LHCN-M2 (cell line): ENCODE measurements at places on chromosomes 1 and 21.

DNA sequence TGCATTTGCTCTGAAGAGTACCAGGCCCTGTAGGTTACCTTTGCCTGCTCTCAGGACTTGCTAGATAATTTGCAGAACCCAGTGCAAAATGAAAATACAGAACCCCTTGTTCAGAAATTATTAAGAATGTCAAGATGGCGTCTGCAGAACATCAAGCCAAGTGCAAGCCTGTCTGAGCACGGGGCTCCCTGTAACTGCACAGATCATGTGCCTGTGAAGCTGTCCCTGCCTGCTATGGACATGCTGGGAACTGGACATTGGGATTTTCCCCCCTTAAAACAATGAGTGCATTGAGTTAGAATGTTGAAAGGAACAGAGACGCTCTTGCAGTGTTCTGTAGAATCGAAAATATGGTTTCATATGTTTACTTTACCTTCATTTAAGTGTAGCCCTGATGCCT lies 2.9 kb downstream of the CLDN14 start:
- no peak for DNase-seq

- no peak for DNase-seq
Measured at GRCh38 chr1:214466403-214467077, 84.9 kb downstream of the PTPN14 start.

GRCh38 chr1:64856553-64856952 lies 109.8 kb downstream of the JAK1 start:
- no peak for DNase-seq

- DNase-seq, result no peak
Measured at GRCh38 chr1:44785501-44786137, 2.4 kb downstream of the BEST4 start.

GRCh38 chr21:28904961-28905435 lies 87.7 kb downstream of the LTN1 start:
- no peak for DNase-seq

DNA sequence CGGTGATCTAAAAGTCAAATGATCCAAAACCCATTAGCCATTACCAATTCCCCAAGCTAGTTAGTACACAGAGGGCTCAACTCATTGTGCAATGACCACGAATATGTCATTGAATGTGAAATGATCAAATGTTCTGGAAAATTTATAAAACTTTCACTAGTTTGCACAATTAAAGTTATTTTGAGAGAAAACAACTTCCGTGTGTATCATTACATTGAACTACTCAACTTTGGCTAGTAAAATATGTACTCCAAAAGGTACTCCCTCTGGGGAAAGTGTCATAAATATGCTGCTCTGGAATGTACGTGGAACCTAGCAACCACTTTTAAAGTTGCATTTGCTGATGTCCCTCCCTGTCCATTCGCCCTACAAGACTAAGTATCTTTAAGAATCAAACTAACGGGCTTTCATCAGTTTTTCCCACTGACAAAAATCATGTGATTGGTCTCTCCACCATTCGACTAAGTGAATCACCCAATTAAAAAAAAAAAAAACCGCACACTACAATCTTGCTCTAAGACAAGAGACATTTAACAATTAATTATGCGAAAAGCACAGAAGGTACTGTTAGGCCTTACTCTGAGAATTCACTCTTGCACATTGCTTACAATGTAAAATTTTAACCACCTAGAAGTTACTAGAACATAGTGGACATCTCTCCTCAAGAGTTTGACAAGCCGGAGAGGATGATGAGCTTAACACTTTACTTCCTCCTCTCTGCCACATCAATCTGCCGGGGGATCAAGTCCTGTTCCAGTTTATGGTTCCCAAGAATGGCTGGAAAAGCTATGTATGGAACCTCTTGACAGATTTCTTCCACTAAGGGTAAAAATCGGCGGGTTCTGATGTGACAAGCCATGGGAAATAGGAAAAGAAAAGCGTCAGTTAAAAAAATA lies 1.2 kb downstream of the ACBD3 start:
- peak; percentile 25 for DNase-seq

DNA sequence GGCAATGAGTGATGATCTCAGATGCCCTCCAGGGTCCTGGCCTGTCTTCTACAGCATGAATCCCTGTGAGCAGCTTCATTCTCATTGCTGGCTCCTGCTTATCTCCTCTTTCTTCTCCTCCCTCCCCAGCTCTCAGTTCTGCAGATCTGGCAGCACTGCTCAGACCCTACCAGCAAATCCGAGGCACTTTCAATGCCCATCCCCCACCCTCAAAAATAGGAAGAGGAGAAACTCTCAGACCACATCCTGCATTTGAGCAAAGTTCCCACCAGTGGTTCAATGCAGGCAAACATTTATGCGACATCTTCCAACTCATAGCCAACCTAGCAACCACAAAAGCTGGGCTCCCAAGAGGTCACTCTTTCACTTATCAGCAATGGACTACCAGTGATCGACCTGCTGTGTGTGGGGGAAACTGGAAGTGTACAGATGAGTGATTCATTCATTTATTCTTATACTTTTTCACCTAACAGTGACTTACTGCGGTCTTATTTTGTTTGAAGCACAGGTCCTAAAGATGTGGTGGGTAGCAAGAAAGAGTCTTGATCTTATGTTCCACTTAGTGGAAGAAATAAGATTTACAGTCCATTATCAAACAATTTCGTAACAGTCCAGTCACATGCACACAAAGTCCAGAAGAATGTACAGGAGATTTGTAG lies 5.8 kb upstream of the CHI3L2 start:
- no peak for DNase-seq

- DNase-seq, result peak; percentile 9
Measured at GRCh38 chr1:231162297-231162969, 575 bp downstream of the TRIM67 start.

DNA sequence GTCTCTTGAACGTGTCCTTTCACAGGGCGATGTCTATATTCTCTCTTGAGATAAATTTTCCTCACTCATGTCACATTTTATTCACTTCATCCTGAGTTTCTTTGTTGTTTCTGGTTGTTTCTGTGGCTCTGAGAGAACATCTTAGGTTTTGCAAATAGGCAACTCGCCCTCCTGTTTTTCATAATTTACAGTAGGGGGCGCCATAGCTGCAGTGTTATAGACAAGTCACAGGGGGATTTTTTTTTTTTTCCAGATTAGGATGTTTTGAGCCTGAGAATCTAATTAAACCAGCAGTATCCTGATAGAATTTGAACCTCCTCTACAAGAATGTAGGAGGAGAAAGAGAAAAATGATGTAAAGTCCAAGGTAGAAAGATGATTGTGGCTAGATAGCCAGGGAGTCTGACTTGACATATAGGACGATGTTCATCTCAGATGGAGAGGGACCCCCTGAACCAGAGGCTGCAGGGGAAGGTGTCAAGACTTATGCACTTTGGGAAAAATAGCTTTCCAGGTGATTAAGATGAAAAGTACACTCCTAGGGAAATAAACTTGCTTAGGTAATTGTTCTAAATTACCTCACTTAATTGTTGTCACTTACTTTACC lies 76.3 kb downstream of the ZP4 start:
- DNase-seq, result peak; percentile 9

- no peak for DNase-seq
Measured at GRCh38 chr1:187390215-187390818, 561.6 kb downstream of the PLA2G4A start.

DNA sequence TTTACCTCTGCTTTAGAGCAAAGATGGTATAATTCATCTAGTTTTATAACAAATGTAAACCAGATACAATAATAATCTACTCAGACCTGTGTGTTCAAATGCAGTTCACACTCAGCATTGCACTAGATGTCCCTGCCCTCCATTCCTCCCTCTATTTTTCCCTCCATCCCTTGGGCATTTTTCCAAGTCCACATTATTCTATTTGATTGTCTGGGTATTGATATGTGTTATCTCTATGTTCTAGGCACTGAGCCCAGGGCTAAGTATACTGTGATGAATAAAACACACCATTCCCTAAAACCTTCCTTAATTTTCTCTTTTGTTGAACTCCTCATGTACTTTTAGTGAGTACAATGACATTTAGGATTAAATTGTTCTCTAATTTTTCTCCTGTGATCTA lies 66.2 kb upstream of the HMCN1 start:
- no peak for DNase-seq

GRCh38 chr1:167094690-167095089 lies 815 bp downstream of the STYXL2 start:
- peak; percentile 13 for DNase-seq

DNA sequence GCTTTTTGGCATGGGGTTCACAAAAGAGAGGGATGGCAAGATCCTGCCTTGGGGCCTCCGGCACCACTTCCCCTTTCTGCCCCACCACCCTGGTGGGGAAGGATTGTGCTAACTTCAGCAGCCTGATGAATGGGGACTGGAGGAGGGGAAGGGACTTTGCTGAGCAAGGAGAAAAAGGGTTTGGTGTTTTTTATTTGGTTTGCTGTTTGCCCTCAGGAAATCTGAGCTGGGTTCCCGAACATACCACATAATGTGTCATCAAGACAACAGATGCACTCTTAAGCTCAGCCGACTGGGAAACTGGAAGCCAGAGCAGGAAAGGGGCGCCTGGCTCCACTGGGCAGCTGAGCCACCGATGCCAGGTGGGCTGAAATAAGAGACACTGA lies 19.8 kb downstream of the OLFML2B start:
- DNase-seq, result peak; percentile 99

GRCh38 chr1:67552336-67552759 lies 122.1 kb upstream of the SERBP1 start:
- DNase-seq, result no peak

DNA sequence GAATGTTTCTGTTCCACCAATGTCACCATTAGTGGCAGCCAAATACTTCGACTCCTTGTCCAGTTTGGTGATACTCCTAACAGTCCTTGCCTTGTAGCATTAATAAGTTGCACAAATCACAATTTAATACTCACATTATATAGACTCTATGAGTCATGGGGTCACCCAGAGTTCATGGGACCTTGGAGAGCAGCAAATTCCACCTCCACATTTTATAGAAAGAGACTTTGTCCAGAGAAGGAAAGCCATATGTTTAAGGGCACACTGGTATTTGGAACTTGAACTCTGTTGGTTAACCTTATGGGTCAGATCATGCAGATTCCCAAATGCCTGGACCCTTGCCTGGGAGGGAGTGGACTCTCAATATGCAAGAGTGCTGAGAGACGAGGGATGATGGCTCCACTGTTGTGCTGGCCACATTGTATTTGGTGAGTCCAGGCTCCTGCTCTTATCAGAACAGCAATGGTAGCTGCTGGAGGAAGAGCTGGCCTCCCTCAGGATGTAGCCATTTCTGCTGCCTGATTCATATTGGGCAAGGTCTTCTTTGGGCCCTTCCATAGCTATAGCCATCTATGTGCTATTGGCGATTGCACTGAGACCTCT lies 30.6 kb downstream of the DNAJC6 start:
- DNase-seq, result peak; percentile 26

DNA sequence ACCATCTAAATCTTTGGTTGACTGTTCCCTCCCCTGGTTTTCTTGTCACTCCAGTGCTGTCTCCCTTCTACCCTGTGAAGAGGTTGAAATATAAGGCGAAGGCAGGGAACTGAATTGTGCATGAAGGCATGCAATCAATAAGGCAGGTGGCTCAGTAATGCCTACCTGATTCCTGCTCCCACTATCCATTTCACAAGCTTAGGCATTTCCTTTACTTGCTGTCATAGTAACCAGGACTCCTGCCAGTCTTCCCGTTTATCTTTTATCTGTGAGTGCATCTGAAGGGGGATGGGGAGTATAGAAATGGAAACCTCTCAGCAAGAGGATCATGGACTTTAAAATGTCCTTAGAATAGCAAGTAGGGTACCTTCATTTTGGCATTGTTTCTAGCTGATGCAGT lies 40.5 kb downstream of the MRPS6 start:
- DNase-seq, result no peak

DNA sequence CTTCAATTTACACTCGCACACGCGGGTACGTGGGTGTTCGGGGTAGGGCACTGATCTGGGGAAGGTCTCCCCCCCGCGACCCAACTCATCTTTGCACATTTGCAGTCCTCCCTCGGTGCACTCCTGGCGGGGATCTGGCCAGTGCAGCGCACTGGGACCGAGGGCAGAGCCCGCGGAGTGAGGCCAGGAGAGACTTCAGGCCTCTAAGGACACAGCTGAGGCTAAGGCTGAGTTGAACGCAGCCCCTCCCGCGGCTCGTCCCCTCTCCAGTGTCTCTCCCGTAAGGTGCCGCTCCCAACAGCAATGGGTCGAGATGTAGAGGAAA lies 936 bp upstream of the NCAM2 start:
- no peak for DNase-seq

DNA sequence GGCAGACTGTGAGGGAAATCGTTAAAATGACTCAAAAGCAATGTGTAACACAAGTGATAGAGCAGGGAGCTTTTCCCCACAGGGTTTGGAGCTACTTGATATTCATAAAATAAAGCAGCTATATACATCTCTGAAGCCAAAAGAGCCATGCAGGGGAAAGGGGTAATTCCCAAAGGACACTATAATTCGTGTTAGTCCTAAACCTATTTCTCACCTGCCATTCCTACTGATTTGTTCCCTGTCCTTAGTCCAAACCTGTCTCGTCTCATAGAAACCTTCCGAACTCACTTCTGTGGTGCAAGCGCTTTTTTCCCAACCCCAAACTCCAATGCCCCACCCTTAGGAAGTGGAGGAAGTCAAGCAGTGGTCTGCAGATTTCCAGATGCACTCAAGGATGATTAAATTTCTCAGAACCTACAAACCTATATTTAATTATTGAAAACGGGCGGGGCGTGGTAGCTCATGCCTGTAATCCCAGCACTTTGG lies 946 bp upstream of the HNRNPR start:
- peak; percentile 26 for DNase-seq

DNA sequence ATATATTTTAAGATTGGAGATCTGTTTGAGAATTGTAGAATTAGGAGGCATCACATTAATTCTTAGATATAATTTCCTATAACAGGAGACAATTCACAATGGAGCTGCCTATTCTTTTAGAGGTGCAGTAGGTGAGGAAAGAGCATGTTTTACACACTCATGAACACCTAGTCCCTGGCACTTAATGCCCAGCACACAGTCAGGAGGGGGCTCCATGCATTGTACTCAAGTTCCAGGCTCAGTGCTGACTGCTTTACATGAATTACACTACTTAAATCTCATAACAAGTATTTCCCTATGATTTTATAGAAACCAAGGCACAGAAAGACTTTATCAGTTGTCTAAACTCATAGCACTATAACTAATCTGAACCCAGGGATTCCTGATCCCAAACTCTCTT lies 360 bp upstream of the GBP3 start:
- no peak for DNase-seq

DNA sequence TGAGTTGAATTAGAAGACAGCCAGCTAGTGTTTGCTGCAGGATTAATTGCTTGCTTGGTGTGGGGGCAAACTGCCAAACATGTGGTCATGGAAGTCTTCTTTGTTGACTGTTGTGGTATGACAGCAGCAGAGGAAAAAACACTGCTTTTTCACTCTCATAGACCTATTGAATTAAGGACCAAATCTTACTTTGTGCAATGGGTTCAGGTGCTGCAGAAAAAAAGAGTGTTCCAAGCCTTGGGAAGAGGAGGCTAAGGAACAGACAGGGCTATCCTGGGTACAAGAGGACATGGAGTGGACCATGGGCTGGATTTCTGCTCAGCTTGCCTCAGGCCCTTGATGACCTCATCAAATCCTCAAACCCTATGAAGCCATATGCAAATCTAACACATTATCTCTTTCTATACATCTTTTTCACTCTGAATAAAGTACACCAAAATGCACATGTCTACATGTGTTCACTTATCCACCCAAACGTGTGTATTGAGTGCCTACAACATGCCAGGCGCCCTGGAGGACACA lies 61.5 kb downstream of the SIPA1L2 start:
- DNase-seq, result peak; percentile 43

- no peak for DNase-seq
Measured at GRCh38 chr21:29295066-29295650, 3.6 kb upstream of the BACH1 start.

GRCh38 chr1:230631477-230631876 lies 10.8 kb upstream of the COG2 start:
- DNase-seq, result no peak

GRCh38 chr1:15296585-15297321 lies 49.7 kb downstream of the FHAD1 start:
- DNase-seq, result no peak
